Foreskin keratinocyte (primary cell): ENCODE measurements at places on chromosomes 6 and 20. TPM values are rescaled to one million over a fixed set of nuclear protein-coding genes. Genes with fewer than 3 reads are reported as not detected.

The DNAH8 gene
- under 0.01 TPM in 1 of 2 replicates, not detected in the other for total RNA-seq

The CALHM6 gene
- 3.0 and 3.2 TPM in 2 replicates for total RNA-seq

The GGTLC1 gene
- total RNA-seq: not detected in 2 replicates

The PACRG gene
- total RNA-seq: not detected in 2 replicates

The SGK2 gene
- 0.04 and 0.20 TPM in 2 replicates for total RNA-seq

The TNFAIP3 gene
- 70.7 and 92.9 TPM in 2 replicates for total RNA-seq

The PXDC1 gene
- total RNA-seq: 33.0 and 40.0 TPM in 2 replicates

The FLOT1 gene
- total RNA-seq: 50.0 and 62.6 TPM in 2 replicates

The RWDD2A gene
- 1.1 TPM in 2 replicates for total RNA-seq

The HTR1E gene
- not detected in 2 replicates for total RNA-seq

The GFOD1 gene
- 10.3 and 11.1 TPM in 2 replicates for total RNA-seq

The PSMB9 gene
- total RNA-seq: 33.9 and 44.1 TPM in 2 replicates

The SYCP2L gene
- total RNA-seq: 0.46 and 0.92 TPM in 2 replicates

The LYRM2 gene
- 21.1 and 22.4 TPM in 2 replicates for total RNA-seq

The SAMD5 gene
- total RNA-seq: 1.4 and 2.6 TPM in 2 replicates
